Fibroblast of skin of left quadriceps (primary cell): ENCODE measurements at places on chromosomes 1 and 21.
A peak's percentile ranks its signal among the peaks of the same experiment; 100 is the strongest.

- no peak for DNase-seq
Observed at GRCh38 chr1:151773702-151774101, 10.4 kb upstream of the MRPL9 start.

GRCh38 chr1:208040821-208041297 is 129.9 kb upstream of the CD34 start:
- DNase-seq, result no peak

DNA sequence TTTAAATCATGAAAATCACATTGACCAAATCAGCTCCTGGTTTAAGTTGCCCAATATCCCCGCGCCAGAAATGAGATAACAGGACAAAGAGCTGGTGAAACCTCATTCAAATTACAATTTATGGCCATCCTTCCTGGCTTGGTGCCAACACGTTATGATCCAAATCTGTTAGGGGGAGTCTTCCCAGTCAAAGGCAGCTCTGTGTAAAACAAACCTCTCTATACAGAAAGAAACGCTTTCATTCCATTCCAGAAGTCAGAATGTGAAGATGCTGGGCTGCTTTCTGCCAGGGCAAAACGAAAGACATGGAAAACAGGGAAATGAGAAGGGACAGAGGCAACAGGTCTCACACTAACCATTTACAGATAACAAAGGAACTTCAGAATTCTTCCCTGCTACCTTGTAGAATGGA is 53.5 kb upstream of the TIAM1 start:
- DNase-seq, result no peak

DNA sequence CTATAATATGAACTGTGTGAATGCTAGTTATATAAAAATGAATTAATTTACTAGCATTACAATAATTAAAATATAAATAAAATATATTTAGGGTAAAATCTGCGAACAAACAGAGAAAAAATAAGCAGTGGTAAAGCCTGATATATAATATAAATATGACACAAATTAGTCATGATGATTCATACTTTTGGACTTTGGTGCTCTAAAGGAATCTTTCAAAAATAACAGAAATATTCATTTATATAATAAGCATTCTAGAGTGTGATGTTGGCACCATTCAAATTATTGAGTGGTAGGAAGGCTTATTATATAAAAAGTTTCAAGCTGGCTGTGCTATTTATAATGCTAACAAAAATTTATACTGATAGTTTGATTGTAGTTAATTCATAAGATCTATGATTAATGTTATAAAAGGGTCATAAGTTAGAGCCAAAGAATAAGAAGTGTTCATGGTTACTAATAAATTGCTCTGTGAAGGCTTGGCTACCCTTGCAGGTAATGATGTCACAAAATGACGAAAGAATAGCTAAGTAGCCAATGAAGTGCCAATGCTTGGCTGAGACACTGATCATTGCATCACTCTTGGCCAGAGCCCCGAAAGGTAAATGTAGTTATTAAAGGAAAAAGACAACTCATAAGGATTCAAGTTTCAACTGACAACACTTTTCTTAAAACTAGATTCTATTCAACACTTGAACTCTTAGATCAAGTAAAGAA is 108.7 kb downstream of the USH2A start:
- no peak for DNase-seq

GRCh38 chr1:51310871-51311613 is 19.3 kb downstream of the TTC39A start:
- DNase-seq, result no peak

- DNase-seq, result peak; percentile 88
Observed at GRCh38 chr1:115929881-115930280, 46.4 kb upstream of the SLC22A15 start.

GRCh38 chr1:119647734-119648619 is at the start of gene ZNF697:
Gene ZNF697 (minus strand): TSS chr1:119648266. CDS start chr1:119626100, 22,166 bp downstream.
- peak; percentile 94 for DNase-seq

DNA sequence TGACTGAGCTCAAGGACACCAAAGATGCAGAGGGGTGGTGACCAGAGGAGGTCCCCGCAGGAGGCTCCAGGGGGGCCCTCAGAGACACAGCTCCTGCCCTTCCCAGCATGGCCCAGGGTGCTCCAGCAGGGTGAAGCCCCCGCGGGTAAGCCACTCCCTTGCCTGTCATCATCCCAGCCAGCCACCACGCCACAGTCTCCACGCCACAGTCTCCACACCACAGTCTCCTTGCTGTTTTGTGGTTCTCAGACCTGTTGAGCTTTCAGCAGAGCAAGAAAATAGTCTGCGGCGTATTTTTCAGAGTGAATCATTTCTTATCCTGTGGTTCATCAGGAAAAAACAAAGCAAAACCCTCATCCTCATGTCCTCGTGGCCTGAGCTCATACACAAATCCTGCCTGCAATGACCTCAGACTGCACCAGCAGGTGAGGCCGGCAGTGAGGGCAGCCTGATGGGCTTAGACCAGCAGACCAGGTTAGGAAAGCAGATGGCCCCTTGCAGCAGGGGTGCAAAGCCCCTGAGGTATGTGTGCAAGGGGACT is 25.7 kb upstream of the ABCG1 start:
- DNase-seq, result no peak

GRCh38 chr1:164728719-164729118 is 169.7 kb downstream of the PBX1 start:
- no peak for DNase-seq

GRCh38 chr1:44839576-44839975 is 3.5 kb downstream of the PTCH2 start:
- DNase-seq, result no peak

DNA sequence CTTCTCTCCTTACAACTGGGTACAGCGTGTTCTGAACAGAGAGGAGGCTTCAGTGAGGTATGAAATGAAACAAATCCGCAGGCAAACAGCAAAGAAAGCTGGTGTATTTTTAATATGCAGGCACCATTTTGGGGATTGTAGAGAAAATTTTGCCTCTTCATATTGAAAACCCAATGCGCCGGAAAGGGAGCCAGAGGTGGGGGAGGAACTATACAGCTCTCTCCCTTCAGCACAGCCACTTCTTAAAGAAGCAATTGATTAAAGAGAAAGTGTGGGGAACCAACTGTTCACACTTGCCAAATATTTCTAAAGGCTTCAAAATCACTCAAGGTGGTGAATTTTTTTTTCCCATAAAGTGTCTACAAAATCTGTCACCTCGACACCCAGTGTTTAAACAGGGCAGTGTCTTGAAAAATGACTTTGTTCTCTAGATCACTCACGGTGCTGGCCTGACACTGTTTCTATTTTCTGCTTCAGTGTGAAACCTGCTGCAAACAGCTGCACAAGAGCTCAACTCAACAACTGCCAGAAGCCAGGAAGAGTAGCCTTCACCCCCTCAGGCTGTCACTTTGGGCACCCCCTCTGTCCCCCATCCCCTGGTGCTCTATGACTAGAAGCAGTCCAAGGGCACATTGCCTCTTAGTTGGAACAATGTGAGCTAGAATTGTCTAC is 123.8 kb upstream of the CTTNBP2NL start:
- no peak for DNase-seq

GRCh38 chr1:2130871-2131289 is 63.7 kb downstream of the FAAP20 start:
- DNase-seq, result no peak

DNA sequence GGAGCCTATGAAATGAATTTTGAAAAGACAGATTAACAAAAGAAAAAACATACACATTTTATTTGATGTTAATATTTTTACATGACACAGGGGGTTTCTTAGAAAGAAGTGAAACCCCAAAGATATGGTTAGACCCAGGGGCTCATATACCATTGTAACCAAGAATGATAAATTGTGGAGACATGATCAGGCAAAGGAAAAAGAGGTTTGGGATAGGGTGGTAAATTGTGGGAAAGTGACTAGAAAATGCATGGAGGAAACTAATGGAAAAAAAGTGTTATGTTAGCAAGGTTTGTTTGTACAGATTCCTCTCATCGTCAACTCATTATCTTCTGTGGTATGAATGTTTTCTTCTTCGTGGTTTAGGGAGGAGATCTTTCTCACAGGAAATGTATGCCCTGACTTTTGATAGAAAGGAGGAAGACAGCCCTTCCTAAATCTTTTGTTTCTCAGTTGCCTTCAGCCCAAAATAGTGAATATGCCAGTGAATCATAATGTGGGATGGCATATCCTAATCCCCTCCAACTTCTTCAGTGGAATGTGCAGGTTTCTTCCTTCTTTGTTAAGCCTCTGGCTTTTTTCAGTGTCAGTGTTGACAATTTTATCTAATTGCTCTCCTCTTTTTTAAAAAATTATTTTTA is 140.4 kb upstream of the UBE2U start:
- DNase-seq, result no peak

DNA sequence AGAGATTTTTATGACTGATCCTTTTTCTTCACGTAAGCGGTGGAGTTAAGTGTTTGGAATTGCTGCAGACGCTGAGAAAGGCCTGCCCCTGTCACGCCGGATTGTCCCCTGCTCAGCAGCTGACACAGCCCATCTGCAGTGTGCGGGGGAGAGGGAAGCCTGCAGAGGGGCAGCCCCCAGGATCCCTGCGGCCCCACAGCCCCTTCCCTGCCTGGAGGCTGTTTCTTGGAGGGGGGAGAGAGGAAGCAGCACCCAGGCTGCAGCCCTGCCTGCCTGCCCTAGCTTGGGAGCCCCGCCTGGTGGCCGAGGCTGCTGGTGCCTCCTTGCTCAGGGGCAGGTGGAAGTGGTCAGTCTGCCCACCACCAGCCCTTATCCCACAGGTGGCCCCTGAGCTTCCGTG is 50.7 kb downstream of the PRDM16 start:
- no peak for DNase-seq
